ENCODE measurements at places on chromosomes 11 and 22.

GRCh38 chr22:40200795-40201530, 23.2 kb downstream of the TNRC6B start:
- no peak for DNase-seq

GRCh38 chr11:62922653-62923431, 1.7 kb upstream of the CHRM1 start:
- DNase-seq, result no peak

DNA sequence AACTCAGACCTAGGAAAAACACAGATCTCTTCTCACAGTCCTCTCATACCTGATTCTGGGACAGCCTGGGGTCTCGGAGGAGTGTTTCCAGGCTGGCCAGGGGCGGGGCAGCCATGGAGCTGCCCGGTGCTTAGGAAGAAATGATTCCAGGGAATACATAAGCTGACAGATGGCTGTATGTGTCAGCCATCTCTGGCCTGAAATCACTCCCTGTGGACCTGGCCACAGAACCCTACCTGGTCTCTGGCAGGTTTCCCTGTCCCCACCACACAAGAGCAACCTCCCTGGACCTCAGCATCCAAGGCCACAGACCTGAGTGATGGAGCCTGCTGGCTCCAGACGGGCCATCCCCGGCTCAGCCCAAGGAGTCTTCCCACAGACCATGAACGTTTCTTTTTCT, 10.0 kb downstream of the GGA1 start:
- no peak for DNase-seq

DNA sequence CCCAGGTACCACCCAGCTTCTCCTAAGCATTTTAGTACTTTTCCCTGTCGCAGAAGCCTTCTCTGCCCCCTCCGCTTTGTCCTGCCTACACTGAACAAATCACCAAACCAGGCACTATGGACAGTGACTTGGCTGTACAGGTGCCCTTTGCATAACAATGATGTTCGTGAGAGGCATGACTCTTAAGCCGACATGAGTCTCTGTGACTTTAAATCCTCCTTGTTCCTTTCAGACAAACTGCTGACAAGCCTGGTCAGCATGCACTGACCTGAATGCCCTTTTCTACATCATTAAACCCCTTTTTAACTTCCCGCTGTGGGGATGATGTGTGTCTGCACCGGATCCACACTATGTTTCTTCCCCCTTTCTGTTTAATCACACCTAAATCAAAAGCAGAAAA, 16.6 kb downstream of the CAVIN3 start:
- DNase-seq, result no peak

DNA sequence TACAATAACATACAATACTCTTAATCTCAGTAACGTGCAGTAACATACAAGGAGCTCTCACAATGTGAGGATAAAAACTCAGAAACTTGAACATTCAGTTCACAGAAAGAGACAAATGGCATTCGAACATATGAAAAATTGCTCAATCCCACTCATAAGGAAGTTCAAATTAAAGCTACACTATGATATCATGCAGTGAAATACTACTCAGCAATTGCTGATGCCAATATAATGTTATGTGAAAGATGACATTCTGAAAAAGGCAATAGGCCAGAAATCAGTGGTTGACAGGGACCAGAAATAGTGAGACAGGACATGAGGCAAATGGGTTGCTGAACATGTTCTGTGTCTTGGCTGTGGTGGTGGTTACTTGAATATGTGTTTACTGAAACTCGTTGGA, 33.7 kb upstream of the PITPNB start:
- DNase-seq, result no peak

GRCh38 chr11:131790586-131790985, 420.2 kb downstream of the NTM start:
- no peak for DNase-seq

DNA sequence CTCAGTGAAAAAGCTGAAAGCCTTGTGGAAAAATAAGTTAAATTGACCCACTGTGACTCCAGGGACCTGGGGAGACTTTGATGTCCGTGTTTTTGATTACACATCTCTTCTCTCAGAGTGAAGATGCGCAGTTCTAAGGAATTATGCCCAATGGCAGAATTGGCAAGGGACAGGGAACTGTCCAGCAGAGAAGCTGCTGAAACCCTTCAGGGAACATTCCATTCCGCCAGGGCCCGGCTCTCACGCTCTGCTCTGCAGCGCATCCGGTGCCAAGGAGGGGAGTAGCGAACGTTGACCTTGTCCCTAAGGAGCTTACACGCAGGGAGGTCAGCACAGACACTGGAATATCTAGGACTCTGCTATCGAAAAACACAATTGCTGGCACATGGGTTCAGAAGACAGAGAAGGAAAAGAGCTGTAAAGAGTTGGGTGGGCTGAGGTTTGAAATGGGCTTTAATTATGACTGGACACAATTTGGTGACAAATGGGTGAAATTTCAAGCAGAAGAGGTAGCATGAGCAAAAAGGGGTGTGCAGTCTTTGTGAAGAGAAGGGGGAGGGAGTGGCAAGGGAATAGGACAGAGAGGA, 64.5 kb upstream of the B3GAT1 start:
- peak; percentile 33 for DNase-seq

DNA sequence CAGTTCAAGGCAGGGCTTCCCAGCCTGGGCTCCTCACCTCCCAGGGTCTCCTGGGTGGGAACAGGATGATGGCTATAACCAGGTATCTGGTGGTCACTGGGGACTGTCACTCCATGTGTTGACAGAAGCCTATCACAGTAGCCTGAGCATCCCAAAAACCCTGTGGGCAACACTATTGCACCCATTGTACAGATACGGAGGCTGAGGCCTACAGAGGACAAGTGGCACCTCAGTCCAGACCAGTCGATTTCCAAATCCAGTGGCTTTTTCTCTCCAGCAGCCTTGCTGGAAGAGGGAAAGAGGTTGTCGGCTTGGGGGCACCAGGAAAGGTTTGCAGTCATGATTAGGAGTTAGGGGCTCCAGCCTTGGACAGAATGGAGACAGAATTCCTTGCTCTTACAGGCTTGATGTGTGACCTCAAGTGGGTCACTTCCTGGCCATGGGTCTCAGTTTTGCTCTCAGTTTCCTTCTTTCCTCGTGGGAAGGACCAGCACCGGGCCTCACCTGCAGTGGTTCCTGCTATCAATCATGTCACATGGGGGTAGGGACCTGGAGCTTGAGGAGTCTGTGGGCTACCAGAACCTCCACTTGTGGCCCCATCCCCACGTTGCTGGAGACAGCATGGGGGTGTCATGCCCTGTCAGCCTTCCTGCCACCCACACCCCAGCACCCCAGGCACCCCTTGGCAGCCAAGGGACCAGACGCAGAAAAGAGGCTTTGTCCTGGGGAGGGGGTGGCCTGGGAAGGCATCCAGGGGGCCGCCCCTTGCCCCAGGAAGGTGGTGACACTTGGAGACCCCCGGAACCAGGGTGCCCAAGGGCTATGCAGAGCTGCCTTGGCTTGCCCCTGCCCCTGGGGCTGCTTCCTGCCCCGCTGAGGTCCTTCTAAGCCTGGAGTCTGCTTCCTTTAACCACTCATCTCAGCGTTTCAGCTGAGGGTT, 2.1 kb downstream of the EMID1 start:
- DNase-seq, result no peak

All from HEK293T (cell line).